ENCODE measurements at places on chromosomes 2 and 18.
A peak's percentile ranks its signal among the peaks of the same experiment; 100 is the strongest.

- DNase-seq, result no peak
Measured at GRCh38 chr18:8762968-8763367, 57.6 kb downstream of the MTCL1 start.

DNA sequence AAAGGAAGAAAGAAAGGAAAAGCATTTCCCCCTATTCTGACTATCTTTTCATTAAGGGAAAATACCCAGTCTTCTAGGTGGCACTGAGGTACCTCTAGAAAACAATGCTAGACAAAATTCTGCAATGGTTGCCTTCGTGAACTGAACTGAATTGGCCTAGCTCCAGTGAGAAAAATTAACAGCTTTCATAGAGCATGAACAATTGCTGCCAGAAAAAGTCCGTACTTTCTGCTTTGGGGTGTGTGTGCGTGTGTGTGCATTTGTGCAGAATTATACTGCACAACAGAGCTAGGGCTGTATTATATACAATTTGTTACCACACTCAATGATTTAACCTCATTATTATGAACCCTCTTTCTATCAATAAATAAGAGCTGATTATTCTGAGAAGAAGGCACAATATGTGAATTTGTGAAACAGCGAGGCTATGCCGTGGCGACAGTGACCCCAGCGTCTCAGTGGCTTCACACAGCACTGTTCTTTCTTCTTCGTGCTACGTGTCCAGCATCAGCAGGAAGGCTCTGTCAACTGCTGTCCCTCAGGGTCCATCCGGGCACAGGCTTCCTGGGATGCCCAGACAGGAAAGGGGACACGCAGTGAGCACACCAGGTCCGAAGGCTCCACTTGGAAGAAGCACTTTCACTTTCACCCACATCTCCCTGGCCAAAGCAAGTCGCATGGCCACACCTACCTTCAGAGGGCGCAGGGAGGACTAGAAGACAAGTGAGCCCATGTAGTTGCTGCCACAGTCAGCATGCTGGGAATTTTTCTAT, 47.5 kb downstream of the PTGR3 start:
- DNase-seq, result no peak

- DNase-seq, result no peak
Measured at GRCh38 chr2:65071499-65072180, 15.4 kb downstream of the CEP68 start.

DNA sequence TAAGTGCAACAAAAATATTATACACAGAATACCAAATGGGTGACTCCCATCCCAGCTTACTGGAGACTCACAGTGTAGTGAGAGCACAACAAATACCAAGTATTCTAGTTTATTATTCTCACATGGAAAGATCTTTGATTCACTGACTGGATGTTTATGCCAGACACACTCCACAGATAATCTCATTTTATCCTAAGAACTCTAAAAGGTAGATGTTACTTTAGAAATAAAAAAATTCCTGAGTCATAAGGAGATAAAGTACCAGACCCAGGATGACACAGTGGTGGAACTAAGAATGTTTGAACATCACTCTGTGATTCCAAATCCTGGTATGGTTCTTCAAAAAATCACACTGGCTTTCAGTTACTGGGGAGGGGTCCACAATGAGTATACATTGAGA, 136.2 kb downstream of the CDH2 start:
- DNase-seq, result no peak

GRCh38 chr2:202765436-202765835, 106.1 kb downstream of the ICA1L start:
- DNase-seq, result no peak

GRCh38 chr2:232183279-232183678, 195.3 kb upstream of the ALPP start:
- no peak for DNase-seq

DNA sequence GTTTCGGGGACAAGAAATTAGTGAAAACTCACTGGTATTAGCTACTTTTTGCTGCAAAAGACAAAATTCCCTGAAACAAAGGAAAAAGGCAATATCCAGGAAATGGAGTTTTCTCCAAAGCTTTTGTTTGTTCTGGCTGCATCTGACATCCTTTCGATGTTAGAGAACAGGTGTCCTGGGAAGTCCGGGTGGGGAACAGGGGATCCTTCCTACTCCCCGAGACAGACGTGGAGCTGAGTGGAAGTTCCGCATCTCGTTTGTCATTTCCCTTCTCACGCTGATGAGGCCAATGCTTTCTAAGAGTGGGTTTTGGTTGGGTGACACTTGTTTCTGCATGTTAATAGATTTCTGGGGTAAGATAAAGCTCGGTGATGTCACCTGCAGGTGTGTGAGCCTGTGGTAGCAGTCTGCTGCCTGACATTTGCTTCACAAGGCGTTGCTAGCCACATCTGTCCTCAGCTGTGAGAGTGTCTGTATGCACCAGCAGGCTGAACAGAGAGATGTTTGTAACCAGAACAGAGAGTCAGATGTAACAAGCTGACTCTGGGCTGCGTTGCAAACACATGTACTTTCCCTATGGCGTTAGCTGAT, 125.9 kb downstream of the ACOXL start:
- no peak for DNase-seq

GRCh38 chr2:74983631-74984392, 25.4 kb downstream of the POLE4 start:
- DNase-seq, result no peak

GRCh38 chr2:105129722-105130232, 91.9 kb downstream of the MRPS9 start:
- DNase-seq, result no peak

GRCh38 chr2:209505410-209505809, 81.6 kb downstream of the MAP2 start:
- DNase-seq, result no peak

- DNase-seq, result no peak
Measured at GRCh38 chr18:50469380-50469781, 90.5 kb upstream of the MAPK4 start.

DNA sequence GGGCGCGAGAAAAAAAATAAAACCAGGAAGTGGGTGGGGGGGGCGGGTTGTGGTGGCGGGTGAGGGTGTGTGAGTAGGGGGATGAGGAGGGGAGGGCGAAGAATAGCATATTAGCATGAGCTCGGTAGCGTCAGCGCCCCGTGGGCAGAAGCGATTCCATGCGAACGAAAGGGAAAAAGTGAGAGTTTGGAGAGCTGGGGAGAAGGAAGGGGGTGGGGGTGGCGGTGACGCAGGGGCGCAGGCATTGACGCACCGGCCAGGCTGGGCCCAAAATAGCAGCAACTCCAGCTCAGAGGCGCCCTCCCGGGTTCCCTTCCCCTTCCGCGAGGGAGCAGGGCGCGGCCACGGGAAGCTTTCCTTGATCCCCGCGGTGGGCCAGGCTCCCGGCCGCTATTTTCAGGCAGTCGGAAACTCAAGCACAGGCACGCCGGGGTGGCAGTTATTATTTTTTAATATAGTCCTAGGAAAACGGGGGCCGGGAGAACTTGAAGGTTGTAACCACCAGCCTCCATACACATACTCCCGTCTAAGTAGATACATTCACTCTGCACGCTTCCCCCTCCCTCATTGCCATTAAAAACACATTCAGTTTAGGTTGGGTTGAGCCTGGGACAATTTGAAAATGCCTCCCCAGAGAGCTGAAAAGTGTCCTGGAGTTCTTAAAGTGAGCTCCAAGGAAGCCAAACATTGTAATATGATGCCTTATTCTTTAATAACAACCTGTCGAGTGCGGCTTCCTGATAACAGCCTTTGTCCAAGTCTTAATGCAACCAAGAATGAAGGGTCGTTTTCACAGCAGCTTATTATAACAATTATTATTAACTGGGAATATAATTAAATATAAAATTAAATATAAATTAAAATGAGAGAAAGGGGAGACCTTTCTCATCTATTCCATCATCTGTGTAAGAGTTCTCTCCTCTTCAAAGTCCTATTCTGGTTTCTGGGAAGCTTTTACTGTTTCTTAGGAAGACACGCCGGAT, 2.3 kb upstream of the NR4A2 start:
- peak; percentile 93 for DNase-seq

DNA sequence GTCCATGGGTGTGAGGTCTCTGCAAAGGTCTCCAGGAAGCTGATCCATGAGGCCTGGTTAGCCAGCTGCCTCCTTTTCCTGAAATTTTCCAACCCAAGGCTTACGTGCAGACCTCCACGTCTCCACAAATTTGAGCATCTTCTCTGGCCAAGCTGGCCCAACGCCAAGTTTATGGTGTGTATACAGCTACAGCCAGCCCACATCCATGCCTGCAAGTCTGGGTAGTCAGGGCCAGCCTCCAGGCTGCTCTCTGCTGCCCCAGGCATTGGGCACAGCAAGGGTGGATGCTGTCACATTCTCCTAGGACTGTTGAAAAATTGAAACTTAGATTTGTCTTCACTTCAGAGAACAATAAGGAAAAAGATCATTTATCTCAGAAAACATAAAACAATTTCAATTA, 525.5 kb upstream of the CHAC2 start:
- DNase-seq, result no peak

DNA sequence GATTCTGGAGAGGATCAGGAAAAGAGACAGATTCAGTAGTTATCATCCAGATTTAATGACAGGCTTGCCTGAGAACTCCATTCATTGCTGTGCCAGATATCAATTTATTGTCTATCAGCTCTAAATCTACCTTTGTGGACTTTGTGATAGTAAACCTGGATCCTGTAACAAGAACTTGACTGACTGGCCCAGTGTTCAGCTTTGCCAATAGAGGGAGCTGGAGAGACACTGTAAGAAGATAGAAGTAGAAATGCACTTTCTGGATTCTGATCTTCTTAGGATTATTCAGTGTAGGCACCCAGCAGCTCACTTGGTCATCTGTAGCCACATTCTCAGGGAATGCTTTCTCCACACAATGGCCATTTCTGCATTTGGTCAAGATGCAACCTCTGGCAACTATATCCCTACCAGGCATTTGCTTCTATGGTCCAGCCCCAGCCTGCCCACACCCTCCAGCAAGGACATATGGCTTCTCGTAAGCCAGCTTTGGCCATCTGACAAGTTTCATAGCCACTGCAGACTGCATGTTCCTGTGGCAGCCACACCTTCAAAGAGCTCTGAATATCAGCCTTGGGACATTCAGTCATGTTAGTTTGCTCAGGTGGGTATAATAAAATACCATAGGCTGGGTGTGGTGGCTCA, 6.1 kb upstream of the SERPINB8 start:
- no peak for DNase-seq

- DNase-seq, result no peak
Measured at GRCh38 chr2:197201874-197202273, 108.7 kb downstream of the ANKRD44 start.

DNA sequence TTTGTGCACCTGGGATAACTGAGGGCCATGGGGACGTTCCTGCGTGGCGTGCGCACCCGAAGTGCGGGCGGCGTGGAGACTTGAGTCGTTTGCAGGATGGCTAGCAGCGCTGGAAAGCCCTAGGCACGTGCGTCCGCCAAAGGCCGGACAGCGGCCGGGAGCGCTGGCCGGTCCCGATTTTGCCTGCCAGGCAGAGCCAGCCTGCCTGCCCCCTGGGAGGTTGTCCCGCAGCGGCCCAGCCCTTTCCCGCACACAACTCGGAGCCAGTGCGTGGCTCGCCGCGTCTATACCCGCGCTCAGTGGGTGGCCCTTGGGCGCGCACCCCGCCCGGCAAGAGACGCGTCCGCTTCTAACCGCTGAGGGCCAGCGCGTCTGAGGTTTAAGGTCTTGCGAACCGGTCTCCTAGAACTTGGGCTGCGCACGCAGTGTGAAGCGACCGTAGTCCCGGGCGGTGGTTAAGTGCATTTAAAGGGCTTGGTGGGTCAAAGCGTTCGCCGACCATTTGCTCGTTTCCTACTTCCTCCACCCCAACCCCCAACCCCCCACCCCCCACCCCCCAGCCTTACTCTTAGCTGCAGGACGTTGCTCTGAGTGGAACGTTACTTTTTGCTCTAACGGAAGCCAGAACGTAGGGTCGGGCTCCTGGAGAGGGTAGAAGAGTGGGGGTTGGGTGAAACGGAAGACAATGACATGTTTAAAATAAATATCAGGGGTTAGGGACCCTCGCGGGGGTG, 627 bp downstream of the CDCA7 start:
- peak; percentile 75 for DNase-seq

DNA sequence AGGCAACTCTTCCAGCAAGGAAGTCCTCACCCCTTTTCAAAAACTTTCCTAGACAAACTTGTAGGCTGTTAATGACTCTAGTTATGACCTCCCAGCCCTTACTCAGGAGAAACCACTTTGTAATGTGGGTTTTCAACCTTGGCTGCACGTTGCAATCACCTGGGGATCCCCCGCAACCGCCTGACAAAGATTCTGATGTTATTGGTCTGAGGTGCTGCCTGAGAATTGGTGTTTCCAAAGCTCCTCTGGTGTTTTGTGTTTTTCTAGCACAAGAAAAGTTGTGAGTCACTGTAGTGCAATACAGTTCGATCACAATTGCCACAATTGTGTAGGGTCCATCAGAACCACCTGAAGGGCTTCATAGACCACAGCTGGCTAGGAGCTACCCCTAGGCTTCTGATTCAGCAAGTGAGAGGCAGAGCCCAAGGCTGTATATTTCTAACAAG, 121.6 kb downstream of the SP100 start:
- no peak for DNase-seq

DNA sequence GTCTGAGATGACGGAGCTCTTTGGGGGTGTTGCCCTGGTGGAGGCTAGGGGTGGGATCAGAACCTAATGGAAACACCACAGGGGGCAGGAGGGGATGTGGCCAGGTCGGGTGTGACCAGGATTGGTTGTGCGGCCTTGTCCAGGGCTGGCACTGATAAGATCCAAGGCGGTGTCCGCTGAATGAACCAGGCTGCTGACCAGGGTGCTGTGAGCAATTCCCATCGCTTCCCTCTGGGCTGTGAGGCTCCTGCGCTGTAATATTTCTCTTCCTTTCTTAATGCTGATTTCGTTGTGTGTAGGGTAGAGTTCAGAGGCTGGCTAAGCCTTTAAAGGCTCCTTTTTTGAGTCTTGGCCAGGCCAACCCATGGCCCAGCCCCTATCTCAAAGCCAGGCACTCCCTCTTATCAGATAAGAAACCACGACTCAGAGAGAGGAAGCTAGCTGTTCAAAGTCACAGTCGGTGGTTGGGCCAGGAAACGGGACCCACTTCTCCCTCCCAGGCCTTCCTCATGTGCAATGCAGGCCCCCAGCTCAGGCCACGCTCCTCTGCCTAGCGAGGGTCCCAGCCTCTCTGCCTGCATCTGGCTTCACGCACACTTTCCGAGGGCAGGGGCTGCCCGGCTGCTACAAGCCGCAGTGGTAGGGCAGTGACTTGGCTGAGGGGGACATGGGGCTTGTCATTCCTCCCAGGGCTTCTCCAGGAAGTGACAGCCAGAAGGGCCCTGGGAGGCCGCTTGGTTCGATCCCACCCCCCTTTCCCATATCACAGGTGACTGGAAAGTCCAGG, 26.0 kb upstream of the FOSL2 start:
- DNase-seq, result no peak

- DNase-seq, result no peak
Measured at GRCh38 chr2:48600917-48601316, 16.7 kb upstream of the GTF2A1L start.
